ENCODE measurements at places on chromosomes 16 and 17.
A peak's percentile ranks its signal among the peaks of the same experiment; 100 is the strongest.

DNA sequence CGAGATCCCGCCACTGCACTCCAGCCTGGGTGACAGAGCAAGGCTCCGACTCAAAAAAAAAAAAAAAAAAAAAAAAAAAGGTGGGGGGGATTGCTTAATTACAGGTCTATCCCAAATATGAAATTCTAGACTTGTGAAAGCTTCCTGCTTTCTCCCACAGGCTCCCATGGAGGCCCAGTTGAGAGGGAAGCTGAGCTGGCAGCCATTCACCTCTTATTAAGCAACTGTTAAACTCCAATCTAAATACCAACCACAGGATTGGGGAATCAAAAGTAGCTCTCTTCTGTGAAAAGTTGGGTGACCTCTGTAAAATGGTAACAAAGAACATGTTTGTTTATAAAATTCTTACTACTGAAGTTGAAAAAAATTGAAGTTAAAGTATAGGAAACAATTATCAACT is 45.8 kb upstream of the STAC2 start:
- DNase-seq, result no peak

- DNase-seq, result no peak
Observed at GRCh38 chr16:88867581-88868246, 1.3 kb upstream of the PABPN1L start.

DNA sequence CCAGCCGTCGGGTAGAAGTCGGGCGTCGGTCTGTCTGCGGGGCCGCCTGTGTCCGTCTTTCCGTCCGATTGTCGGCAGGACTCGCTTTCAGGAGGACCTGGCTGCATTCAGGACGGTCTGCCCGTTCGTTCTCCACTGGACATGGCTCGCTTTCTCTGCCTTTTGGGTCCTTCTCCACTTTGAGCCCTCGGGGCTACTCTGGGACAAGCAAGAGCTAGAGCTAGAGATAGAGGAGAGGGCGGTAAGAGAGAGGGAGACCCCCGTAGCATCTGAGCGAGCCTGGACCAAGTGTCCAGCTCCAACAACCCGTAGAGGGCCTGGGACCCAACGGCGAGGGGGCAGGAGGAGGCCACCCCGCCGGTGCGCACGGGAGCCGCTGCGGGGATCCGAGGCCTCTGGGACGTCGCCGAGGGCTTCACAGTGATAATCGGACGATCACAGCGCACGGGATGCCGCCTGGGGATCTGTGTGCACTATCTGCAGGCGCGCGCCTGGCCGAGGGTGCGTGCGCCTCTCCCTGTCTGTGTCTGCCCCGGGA is 4.5 kb downstream of the TBX4 start:
- DNase-seq, result no peak

GRCh38 chr16:30533748-30534367 is 800 bp downstream of the ZNF747 start:
- no peak for DNase-seq

GRCh38 chr17:29918922-29919856 is 10.8 kb downstream of the SSH2 start:
- DNase-seq, result peak; percentile 55

- no peak for DNase-seq
Observed at GRCh38 chr16:3641801-3642396, 12.6 kb upstream of the DNASE1 start.

DNA sequence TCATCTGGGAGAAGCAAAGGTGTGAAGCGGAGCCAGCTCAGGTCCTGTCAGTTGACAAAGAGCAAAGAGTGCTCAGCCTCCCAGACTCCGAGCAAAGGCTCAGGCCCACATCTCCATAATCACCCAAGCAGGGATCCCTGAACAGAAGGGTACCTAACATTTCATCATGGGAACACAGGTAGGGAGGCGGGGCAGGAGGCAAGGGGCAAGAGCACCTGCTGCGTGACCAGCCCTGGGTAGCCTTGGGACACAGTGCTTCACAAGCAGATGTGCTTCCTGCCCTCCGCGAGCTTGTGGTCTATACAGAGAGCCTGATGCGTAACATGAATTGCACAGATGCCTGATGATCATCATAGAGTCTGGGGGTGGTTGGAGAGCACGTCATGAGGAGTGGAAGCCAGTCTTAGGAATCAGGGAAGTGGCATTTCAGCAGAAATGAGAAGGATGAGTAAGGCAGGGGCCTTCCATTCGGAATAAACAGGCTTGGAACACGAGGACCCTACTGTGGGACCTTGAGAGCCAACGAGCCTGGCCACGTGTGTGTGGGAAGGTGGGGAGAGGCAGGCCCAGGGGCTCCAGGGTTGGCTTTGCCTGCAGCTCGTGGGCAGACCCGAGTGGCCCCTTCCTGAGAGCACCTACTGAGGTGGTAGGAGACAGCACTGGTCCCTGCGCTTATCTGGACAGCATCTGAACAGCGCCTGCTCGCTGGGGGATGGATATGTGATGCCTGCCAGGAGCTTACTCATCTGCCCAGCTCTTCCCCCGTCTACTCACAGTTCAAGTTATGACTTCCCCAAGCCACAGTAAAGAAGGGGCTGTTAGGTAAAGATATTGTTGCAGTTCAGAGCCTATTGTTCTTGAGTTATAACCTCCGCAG is 125.8 kb downstream of the CCDC182 start:
- DNase-seq, result no peak
